SHP77 treated with DMSO at 0.1 percent for 48 hours (cell line): ENCODE measurements at places on chromosomes 6 and 20.
A peak's percentile ranks its signal among the peaks of the same experiment; 100 is the strongest.

DNA sequence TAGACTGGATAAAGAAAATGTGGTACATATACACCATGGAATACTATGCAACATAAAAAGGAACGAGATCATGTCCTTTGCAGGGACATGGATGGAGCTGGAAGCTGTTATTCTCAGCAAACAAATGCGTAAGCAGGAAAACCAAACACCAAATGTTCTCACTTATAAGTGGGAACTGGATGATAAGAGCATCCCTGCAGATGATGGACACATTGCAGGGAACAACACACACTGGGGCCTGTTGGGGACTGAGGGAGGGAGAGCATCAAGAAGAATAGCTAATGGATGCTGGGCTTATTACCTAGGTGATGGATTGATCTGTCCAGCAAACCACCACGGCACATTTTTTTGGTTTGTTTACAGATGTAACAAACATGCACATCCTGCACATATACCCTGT lies 470.5 kb upstream of the CITED2 start:
- DNase-seq = no peak

GRCh38 chr6:138622967-138623366 lies 123.7 kb upstream of the NHSL1 start:
- peak; percentile 32 for DNase-seq

GRCh38 chr6:49713346-49713745 lies at the start of gene CRISP2:
CRISP2 (minus strand) TSS chr6:49713543; CDS start chr6:49709196, 4,347 bp downstream.
- no peak for DNase-seq

DNA sequence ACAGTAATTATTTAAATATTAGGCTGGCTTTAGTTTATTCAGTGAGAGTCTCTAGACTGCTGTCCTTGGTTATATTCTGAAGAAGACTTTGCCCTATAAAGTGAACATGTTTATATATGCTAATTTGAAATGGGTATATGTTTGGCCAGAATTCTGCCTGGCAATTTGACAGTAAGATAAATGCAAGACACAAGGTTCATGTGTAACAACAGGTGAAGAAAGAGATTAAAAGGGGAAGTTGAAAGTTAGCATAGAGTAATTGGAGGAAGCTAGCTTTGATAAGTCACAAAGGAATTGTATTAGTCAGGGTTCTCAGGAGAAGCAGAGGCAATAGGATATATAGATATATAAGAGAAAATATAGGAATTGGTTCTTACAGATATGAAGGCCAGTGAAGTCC lies 191.4 kb downstream of the CENPW start:
- DNase-seq = no peak

DNA sequence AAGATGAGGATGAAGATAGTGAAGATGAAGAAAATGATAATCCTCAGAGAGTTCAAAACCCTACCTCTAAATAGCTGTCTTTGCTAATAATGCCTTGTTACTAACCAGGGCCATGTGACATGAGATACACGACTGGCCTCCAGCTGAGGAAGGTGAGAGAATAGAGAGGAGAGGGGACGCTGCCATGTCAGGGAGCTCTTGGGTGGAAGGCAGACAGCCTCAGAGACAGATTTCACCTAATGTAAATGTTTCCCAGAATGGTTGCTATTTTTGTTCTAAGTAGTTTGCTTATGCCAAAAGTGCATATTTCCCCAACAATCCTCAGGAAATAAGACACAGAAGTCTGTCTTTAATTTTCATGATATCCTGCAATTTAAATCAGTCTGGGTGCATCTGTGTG lies 138.4 kb downstream of the ELOVL4 start:
- no peak for DNase-seq
